ENCODE measurements at places on chromosomes 7 and 10.

- no peak for ATAC-seq
Observed at GRCh38 chr7:123271231-123271630, 71.5 kb upstream of the SLC13A1 start.

- ATAC-seq = no peak
Observed at GRCh38 chr7:87479951-87480350, 4.5 kb upstream of the ABCB4 start.

- no peak for ATAC-seq
Observed at GRCh38 chr10:116511365-116511764, 34.4 kb upstream of the PNLIP start.

- no peak for ATAC-seq
Observed at GRCh38 chr7:127828843-127829500, 177.0 kb downstream of the SND1 start.

GRCh38 chr10:67015225-67015624 is 89.4 kb downstream of the LRRTM3 start:
- ATAC-seq = no peak
